ENCODE measurements at places on chromosomes 1 and 21.

DNA sequence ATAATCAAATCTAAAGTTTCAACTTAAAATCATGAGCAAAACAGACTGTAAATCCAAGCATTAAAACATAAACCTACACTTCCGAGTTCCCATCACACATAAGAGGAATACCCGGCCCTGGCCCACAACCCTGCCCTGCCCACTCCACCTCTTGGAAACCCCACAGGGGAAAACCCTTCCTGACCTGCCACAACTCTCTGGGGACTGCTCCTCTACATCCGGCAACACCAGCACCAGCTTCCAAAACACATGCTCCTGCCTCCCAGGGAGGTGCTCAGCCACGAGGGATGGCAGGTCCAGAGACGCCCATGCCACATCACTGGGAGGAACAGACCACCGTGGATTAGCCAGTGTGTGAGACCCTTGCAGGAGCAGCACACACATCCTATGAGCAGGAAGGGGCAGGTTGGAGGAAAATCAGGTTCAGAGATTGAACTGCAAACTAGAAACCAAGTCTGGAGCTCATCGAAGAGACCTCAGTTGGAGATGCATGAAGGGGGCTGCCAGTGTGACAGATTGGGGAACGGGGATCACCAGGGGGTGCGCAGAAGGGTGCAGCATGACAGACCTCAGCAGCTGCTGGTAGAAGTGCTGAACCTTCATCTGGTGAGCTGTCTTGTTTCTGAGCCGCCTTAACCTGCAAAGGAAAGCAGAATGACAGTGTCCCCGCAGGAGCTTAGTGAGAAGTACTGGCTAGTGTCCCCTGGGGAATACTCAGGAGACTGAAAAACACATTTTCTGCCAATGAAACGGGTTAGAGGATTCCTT lies 25.8 kb upstream of the LSS start:
- no peak for DNase-seq

GRCh38 chr21:41706263-41706639 lies 60.6 kb downstream of the RIPK4 start:
- no peak for DNase-seq

- peak; percentile 66 for DNase-seq
Observed at GRCh38 chr1:200699871-200700270, 30.2 kb upstream of the DDX59 start.

DNA sequence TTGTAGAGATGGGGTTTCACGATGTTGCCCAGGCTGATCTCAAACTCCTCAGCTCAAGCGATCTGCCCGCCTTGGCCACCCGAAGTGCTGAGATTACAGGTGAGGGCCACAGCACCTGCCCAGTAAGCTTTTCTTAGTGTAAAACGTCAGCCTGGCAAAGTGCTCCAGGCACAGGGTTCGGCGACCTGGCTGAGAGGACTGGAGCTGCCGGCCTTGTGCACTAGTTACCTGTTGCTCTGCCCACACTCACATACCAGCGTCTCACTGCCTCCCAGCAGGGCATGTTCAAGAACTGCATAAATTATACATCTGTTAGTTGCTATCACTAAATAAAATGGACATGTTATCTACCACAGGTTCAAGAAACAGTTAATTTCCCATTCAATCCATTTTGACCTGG lies 55.2 kb downstream of the DEGS1 start:
- DNase-seq = no peak

DNA sequence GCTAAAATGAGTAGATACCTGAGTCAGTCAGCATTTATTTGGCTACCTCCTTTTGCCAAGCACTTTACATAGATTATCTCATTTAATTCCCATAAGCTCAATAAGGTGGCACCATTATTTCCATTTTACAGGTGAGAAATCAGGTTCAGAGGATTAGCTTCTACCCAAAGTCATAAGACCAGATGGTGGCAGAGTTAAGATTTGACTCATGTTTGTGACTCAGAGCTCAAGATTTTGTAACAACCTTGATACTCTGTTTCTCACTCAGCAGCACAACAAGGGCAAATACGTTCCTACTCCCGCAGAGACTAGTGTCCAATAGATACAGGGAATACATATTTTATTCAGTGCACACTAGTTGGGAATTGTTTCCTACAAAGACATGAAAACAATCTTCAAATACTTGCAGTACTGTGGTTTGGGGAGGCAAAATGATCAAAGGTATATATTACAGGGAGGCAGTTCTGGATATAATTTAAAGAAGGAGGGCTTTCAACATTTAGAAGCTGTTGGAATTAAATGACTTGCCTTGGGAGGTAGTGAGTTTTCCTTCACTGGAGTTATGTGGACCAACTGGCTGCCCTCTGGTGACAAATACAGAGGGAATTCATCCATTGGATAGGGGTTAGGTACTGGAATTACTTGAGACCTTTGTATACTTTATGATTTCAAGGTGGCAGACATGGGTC lies 3.6 kb downstream of the LEPR start:
- peak; percentile 81 for DNase-seq

DNA sequence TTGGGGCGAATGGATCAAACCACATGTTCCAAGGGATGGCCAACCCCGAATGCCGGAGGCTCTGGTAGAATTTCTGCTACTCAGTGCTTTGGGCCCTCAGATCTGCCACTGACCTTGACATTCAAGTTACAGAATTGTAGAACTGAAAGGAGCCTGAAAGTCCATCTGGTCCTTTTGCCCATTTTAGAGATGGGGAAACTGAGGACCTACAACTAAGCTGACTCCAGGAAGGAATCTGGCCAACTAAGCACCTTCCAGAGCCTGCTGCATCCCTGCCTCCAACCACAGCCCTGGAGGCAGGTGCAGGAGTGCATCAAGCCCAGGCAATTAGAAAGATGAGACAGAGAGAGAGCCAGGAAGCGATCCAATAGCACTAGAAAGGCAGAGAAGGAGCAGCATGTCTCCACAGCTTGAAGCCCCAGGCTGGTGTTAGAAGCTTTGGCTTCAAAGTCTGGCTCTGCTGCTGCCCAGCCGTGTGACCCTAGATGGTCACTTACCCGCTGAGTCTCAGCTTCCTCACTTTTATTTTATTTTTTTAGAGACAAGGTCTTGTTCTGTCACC lies 1.3 kb upstream of the CTRC start:
- no peak for DNase-seq

DNA sequence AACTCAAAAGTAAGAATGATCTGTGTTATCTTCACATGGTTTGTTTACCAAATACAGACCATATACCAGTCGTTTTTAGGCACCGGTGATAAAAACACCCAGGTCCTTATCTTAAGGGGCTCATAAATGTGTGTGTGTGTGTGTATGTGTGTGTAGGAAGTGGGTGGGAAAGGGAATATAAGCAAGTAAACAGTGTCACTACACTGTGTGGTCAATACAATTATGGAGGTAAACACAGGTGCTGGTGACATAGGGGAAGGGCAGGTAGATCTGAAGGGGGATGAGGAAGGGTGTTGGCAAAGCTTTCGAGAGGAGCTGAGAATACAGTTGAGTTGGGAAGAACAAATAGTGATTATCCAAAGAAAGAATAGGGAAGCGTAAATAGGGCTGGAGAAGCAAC lies 19.1 kb upstream of the MRPS6 start:
- no peak for DNase-seq

- peak; percentile 41 for DNase-seq
Observed at GRCh38 chr1:110477041-110477440, 26.1 kb downstream of the PROK1 start.

DNA sequence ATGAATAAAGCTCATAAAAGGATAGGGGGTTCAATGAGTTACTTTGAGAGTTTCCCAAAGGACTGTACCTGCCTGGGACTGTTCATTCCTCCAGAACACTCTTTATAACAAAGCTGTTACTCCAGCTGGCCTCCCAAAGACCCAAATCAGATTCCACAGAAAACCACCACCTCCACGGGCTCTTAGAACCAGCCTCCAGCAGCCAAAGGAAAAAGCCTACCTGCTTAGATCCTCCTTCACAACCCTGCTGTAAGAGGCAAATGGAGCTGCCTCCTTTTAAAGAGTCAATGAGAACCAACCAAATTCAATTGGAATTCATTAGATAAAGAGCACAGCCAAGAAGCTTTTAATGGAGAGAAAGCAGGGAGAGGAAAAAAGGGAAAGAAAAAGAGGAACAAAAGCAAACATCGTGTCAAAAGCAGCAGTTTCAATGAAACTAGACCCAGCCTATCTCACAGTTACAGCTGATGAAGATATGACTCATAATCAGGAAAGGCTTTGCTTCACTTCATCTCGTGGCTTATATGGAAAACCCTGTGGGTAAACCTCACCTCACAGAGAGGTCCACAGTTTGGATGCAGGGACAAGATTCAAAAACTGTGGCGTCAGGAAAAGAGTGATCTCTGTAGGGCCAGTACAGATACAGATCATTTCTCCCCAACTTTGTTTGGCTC lies 27.8 kb upstream of the FMO4 start:
- peak; percentile 24 for DNase-seq

DNA sequence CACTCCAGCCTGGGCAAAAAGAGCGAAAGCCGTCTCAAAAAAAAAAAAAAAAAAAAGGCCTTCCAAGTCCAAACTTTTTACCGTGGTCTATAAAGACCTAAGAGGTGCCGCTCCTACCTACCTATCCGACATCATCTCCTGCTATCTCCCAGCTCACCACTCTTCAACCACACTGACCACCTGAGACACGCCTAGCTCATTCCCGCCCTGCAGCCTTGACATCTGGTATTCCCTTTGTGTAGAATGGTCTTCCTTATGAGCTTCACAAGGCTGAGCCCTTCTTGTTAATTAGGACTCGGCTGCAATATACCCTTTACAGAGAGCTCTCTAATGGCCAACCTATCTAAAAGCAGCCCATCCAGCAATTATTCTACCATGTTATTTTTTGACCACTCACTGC lies 680 bp downstream of the MAGOH start:
- no peak for DNase-seq

DNA sequence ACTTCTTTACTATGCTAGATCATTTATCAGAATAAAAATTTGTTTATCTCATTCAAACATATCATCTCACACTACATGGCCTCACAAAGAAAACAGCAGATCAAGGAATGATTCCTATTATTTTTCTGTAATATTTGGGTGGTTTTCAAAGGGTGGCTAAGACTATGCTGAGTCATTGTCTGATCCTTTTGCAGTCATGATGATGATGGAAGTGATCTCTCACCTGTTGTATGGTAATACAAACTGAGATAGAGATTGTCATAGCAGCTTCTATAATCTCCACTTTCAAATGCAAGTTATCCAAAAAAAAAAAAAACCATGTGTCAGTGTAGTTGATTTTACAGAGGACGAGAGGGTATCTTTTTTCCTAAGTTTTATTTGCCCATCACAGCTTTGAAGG lies 37.2 kb upstream of the GBP5 start:
- no peak for DNase-seq

Measured in inflammatory macrophage (primary cell).